ENCODE measurements at places on chromosomes 1 and 21.

DNA sequence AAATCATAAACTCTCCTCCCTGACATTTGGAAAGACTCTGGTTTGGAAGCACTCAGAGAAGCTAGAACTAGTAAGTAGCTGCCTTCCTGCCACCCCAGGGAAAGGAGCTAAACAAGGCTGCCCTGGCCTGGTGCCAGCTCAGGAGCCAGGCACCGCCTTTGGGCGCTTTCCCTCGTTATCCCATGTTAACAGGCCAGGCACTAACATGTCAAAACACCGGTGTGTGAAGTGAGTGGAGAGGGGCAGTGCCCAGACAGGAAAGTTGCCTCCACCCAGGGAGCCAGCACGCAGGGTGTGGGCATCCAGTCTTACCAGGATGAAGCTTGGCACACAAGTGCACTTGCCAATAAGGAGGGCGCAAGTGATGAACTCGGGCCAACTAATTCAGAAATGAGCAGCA lies 346.8 kb downstream of the RRAGC start:
- DNase-seq = no peak

GRCh38 chr1:197633447-197634078 lies 141.7 kb downstream of the DENND1B start:
- no peak for DNase-seq

- no peak for DNase-seq
Measured at GRCh38 chr1:191895462-191896058, 262.7 kb upstream of the RGS18 start.

GRCh38 chr1:112465122-112465521 lies 43.6 kb upstream of the WNT2B start:
- no peak for DNase-seq

GRCh38 chr1:38213646-38214434 lies 167.2 kb upstream of the POU3F1 start:
- no peak for DNase-seq

DNA sequence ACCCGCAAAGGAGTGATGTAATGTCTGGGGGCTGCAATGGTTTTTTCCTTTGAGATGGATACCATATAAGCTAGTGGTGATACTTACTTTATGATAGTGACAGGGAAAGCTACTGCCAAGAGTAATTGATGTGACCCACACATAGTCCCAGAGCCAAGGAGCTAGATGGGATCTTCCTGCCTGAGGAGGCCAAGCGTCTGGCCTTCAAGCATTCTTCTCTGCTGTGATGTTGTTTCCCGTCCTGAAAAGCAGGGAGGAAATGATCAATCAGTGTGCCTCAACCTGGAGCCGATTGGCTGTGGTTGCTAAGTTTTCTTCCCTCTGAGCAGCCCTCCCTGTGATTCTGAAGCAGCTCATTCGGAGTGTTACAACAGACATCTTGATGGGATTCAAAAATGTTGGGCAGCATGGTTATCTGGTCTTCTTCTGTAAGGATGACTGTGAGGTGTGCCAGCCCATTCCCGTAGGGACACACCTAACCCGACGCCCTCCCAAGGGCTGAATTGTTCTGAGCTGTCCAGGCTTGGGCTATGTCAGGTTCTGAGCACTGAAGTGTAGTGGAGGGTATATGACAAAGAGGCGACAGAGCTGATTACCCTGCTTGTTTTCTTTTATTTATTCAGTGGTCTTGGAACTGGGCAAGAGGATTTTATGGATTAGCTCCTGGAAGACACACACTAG lies 56.7 kb downstream of the UCK2 start:
- no peak for DNase-seq
